ENCODE measurements at places on chromosomes 3 and 15.

- no peak for DNase-seq
Observed at GRCh38 chr15:41852736-41853590, 14.3 kb downstream of the PLA2G4B start.

DNA sequence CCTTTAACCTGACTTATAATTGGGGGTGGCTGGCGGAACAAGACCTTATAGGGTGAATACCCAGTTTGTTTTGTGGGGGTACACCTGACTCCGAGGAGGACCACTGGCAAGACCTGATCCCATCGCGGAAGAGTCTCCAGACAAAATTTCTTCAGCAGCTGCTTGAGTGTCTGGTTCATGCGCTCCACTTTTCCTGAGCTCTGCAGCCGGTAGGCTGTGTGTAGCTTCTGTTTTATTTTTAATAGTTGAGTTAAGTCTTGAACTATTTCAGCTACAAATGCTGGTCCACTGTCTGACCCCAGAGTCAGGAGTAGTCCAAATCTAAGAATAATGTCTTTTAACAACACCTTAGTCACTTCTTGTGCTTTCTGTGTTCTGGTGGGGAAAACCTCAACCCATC lies 21.2 kb upstream of the NOX5 start:
- peak; percentile 33 for DNase-seq

DNA sequence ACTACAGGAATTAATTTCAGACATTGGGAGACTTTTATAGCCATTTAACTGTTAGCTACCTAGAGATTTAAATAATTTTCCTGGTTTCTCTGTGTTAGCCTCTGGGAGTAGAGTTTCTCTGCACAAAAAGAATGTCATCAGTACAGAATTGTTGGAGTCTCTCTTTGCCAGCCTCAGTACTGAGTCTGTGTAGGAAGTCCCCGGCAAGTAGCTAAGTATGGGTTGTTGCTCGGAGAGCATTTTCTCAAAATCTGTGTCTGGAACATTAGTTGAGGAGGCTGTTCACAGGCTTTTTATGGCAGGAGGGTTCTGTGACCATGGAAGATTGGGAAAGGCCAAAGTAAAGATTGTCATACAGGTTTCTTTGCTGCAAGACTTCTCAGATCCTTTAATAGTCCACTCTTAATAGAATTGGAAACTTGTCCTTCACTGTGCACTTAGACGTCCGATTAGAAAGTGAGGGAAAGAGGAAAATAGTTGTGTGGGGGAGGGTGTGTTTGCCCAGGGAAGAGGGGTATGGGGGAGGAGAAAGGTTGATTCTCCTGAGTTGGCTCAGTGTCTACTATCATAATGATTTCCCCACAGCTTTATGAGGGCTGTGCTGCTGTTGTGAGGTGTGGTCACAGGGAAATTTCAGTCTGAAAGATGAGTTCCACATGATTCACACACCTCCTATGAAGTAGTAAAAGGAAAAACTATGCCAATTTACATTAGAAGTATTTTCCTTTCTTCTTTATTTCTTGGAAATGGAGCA lies 207.1 kb downstream of the PTPRG start:
- no peak for DNase-seq

DNA sequence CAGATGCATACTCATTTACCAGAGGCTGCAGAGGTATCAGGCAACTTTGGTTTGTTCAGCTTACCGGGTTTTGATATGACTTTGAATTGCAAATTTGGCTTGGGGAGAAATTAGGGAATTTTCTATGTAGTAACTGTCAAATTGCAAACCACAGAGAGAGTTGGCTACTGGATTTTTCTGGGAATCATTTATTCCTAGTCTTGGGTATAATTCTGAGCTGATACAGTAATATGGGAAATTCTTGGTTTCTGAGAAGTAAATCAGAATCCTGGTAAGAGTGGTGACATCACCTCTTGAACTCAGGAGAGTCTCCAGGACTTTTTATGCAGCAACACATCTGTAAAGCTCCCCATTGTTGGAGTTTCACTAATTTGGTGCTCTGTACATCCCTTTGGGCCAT lies 39.0 kb downstream of the GAP43 start:
- no peak for DNase-seq

DNA sequence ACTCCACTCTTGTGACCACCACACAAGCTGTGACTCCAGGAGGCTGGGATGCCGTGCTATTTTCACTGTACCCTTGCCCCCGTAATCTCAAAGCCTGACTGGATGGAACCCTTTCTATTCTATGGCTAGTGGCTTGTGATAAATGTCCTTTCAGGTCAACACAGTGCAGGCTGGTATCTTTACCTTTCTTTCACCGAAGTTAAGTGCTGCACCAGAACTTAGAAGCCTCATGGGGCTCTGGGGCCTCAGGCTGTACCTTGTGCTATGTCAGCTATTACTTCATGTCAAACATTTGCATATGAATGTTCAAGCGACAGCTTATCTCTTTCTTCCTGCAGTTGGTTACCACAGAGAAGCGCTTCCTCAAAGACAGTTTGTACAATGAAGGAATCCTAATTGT lies 66.8 kb downstream of the RPL39L start:
- DNase-seq = no peak

DNA sequence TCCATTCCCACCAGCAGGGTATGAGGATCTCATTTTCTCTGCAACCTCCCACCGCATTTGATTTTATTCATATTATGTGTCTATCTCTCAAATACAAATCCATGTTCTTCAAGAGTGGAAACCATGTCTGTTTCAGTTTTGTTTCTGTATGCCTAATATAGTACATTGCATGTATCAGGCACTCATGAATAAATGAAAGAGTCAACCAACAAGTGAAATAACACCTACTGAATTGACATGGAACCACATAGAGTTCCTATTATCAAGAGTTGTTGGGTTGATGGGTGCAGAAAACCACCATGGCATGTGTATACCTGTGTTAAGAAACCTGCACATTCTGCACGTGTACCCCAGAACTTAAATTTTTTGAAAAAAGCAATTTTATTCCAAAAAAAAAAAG lies 466.8 kb downstream of the LPP start:
- no peak for DNase-seq

- DNase-seq = no peak
Observed at GRCh38 chr15:72813345-72814004, 29.9 kb upstream of the ADPGK start.

GRCh38 chr15:81425905-81426304 lies 51.9 kb upstream of the TMC3 start:
- DNase-seq = no peak

DNA sequence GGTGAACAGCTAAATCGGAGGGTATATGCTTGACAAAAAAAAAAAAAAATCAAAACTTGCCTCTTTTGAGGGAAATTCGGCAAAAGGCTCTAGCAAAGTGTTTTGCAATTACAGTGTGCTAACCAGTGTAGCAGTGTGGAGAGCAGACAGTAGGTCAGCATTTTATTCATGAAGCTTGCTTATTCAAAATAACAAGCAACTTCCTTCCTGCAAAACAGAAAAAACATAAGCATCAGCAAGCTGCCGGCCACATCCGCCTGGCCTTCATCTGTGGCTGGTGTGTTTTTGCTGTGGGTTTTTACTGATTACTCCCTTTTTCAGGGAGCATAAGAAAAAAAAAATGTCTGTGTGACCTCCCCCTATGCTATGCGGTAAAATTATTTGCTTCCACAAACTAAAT lies 434.1 kb downstream of the OCA2 start:
- no peak for DNase-seq

DNA sequence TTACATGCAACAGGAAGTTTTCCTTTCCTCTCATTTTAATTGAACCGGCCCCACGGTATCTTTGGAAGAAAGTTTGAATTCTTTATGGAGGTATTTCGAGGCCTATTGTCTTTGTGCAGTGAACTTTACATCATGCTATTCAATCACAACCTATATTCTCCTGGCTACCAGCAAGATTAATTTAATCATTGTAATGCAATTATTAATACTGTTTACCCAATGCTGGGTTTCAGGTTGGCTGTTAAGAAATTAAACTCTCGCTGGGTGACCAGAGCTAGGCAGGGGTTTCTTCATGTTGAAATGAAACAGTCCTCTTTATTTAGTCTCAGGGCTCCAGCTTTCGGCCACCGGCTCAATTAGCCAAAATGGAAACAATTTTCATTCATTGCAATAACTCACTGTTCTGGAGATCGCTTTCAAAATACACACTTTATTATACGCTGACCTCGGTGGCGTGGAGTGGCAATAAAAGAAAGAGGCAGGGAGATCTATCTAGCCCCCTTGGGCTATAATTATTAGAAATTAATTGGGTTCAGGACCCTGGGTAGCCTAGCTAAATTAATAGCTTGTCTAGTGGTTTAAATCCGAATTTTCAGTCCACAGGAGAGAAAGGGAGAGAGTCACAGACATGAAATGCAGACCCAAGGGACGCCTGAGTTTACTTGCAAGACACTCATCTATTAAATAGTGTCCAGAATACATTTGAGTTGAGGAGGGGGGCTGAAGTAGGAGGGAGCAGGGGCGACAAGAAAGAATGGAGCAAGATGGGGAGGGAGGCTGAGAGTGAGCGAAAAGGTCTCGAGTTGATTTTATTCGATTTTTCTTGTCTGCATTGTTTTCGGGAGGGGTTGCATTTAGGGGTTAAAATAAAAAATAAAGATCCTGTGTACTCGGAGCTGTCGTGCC lies 3.9 kb upstream of the MECOM start:
- DNase-seq = no peak

- DNase-seq = no peak
Observed at GRCh38 chr3:151297429-151297828, 19.1 kb upstream of the P2RY14 start.

DNA sequence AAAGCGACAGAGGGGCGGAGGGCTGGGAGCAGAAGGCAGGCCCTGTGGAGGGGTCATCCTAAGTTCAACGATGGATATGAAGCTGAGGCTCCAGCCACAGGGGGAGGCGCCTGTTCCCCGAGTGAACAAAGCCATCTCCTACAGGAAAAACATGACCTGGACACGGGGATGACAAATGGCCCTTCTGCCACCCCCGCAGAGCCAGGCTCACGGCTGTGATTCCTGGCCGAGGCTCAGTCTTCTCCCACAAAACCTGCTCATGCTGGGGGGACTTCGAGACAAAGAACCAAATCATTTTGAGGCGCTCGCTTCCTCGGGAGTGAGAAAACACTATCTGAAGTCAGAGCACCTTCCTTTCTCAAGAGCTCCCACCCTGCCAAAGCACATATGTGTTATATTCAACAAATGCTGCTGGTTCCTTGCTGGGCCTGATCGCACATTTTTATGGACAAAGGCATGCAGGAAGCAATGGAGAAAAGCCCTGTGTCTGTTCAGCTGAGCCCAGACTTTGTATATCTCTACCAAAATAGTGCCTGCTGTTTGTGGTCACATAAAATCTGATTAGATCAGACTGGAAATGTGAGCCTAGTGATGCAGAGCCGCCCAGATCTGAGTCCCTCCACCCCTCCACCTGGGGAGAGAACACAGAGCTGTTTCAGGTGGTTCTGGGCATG lies 5.6 kb downstream of the RBP1 start:
- DNase-seq = peak; percentile 71

DNA sequence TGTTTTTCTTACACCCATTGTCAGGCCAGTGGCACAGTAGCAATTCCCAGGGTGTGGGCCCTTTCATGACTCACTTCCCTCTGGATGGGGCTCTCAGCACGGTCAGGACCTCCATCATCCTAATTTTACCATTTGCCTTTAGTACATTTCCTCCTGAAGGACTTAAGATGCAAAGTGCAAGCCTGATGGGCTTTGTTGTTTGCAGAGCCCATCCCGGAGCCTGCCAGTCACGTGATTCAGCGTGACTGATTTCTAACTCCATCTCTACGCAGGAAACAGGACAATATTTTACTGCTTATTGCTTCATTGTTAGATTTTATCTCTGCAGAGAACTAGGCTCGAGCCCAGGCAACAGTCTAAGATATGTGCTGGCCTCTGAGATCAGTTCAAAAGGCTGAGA lies 223.7 kb downstream of the PDZRN3 start:
- DNase-seq = no peak

GRCh38 chr3:72487946-72488737 lies 360.1 kb downstream of the SHQ1 start:
- no peak for DNase-seq
